ENCODE measurements at places on chromosomes 2 and 18.

DNA sequence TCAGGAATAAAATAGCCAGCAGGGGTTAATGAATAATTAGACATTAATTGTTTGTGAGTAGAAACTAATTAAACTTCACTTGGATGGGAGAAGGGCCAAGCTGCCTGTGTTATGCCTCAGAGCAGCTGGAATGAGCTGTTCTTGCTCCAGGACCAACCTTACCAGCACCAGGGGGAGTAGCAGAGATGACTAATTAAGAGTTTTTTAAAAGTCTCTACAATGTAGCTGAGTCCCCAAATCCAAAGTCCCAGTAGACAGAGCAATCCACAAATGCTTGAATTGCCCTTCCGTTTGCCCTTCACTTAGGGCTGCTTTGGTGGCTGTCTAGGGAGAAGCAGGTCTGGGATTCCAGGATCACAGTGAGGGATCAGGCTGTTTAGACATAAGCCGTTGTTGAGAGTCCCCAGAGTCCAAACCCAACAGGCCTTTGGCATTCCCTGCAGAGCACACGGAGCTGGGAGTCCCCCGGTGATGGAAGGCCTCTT, 59.4 kb downstream of the RHOB start:
- no peak for DNase-seq

- DNase-seq, result no peak
Observed at GRCh38 chr18:22200611-22201225, 31.3 kb downstream of the GATA6 start.

- DNase-seq, result peak; percentile 34
Observed at GRCh38 chr2:20438334-20439192, 8.3 kb upstream of the RHOB start.

- no peak for DNase-seq
Observed at GRCh38 chr18:75338631-75339030, 88.9 kb downstream of the SMIM21 start.
